ENCODE measurements at places on chromosomes 7 and 10.

- DNase-seq = peak; percentile 65
Observed at GRCh38 chr7:43501870-43502269, 81.0 kb upstream of the STK17A start.

- no peak for DNase-seq
Observed at GRCh38 chr10:127250031-127250430, 53.6 kb upstream of the INSYN2A start.

DNA sequence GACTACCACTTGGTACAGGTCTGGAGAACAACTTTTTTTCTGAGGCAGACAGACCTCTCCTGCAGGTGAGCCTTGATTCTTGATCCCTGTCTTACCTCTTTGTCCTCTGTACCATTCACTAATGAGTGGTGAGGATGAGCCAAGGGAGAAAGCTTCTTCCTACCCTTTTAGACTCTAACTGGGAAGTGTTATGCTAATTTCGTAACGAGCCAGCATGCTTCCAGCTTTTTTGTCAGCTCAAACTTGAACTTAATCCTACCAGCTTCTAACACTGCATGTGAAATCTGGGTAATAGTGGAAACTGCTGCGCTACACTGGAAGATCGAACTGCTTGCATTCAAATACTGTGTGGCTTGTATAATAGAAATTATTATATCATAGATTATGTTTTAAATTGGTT, 87.0 kb downstream of the NEUROD6 start:
- DNase-seq = no peak

- no peak for DNase-seq
Observed at GRCh38 chr7:25091176-25091575, 33.9 kb downstream of the CYCS start.

- no peak for DNase-seq
Observed at GRCh38 chr10:97666992-97667391, 20.0 kb downstream of the AVPI1 start.

GRCh38 chr10:94224656-94225055, 138.1 kb downstream of the NOC3L start:
- no peak for DNase-seq

DNA sequence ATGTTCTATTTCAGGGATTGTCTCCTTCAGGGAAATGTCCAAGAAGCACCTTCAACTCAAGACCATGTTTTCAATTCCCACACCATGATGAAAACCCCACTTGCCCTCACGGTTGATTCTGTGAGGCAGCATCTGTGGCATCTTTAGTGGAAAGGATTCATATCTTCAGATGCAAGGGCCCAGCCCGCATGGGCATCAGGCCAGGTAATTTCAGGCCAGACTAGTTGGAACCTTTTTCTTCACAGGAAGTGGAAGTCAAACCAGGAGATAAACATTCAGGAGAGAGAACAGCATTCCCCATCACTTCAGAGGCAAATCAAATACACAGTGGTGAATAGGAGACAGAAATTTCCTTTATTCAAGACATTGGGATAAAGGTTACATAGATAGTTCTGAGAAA, 88.8 kb downstream of the JCAD start:
- DNase-seq = no peak

- no peak for DNase-seq
Observed at GRCh38 chr7:153383781-153384180, 624.2 kb downstream of the ACTR3B start.

Measured in cardiac muscle cell (in vitro differentiated cells and primary cell).